ENCODE measurements at places on chromosomes 1 and 21.

DNA sequence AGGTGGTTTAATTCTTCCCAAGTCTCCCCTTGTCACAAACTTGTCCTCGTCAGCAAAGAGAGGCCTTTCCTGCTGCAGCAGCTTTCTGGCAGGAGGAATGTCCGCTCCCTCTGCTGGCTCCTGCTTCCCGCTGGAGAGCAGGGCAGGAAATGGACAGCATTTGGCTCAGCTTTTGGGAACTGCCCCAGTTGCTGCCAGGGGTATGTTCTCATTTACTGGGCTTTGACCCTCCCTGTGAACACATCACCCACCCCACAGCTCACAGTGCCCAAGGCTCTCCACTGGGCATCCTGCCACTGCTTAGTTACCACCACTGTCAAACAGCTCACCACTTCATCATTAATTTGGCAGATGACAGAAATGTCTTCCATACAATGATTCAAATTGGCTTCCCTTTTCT, 75.4 kb downstream of the MRPL37 start:
- H3K4me1 ChIP-seq: no peaks in the 10 kb centered on the region
- no peaks in the 10 kb centered on the region for H3K27me3 ChIP-seq
- DNase-seq: peak; percentile 30
- no peak overlapping the region for H3K27ac ChIP-seq
- peaks cover 5% of the 10 kb centered on the region for H3K36me3 ChIP-seq
- H3K4me3 ChIP-seq: no peak overlapping the region

GRCh38 chr1:111025109-111025508, 61.4 kb upstream of the LRIF1 start:
- H3K4me1 ChIP-seq: peaks cover 5% of the 10 kb centered on the region
- no peaks in the 10 kb centered on the region for H3K36me3 ChIP-seq
- no peak for DNase-seq
- H3K4me3 ChIP-seq: no peak overlapping the region
- no peak overlapping the region for H3K27ac ChIP-seq

DNA sequence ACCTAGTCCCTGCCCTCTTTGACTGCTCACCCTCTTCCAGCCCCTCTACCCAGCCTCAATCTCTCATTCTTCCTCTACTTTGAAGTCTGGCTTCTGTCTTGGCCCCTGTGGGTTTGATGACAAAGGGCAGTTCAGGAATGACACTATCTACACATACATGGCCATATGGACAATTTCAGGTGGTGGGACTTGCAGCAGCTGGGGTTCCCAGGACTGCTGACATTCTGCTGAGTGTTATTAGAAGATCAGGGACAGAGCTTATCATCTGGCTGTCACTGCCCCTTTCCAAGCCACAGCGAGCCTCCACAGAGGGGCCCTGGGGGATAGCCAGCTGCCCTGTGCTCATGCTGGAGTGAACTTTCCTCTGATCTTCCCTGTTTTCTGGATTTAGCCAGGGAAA, 97.4 kb upstream of the IPO9 start:
- no peak for DNase-seq
- H3K36me3 ChIP-seq: peaks cover 16% of the 10 kb centered on the region
- H3K4me1 ChIP-seq: peaks cover 6% of the 10 kb centered on the region
- no peak overlapping the region for H3K27ac ChIP-seq
- no peaks in the 10 kb centered on the region for H3K27me3 ChIP-seq

- no peaks in the 10 kb centered on the region for H3K36me3 ChIP-seq
- DNase-seq: no peak
Measured at GRCh38 chr1:102099916-102100315, 103.2 kb upstream of the OLFM3 start.

- H3K36me3 ChIP-seq: peaks cover 91% of the 10 kb centered on the region
- no peaks in the 10 kb centered on the region for H3K27me3 ChIP-seq
Measured at GRCh38 chr1:182845379-182845778, 6.2 kb downstream of the DHX9 start.

- no peaks in the 10 kb centered on the region for H3K27me3 ChIP-seq
- no peak overlapping the region for H3K4me3 ChIP-seq
- no peaks in the 10 kb centered on the region for H3K4me1 ChIP-seq
- DNase-seq: no peak
- H3K27ac ChIP-seq: no peak overlapping the region
Measured at GRCh38 chr1:95604771-95605170, 370.8 kb downstream of the RWDD3 start.

GRCh38 chr1:241615043-241615974, 24.9 kb downstream of the CHML start:
- peak; percentile 74 for DNase-seq
- peaks cover 24% of the 10 kb centered on the region for H3K36me3 ChIP-seq
- no peaks in the 10 kb centered on the region for H3K27me3 ChIP-seq
- H3K27ac ChIP-seq: peak overlapping the region; percentile 13

DNA sequence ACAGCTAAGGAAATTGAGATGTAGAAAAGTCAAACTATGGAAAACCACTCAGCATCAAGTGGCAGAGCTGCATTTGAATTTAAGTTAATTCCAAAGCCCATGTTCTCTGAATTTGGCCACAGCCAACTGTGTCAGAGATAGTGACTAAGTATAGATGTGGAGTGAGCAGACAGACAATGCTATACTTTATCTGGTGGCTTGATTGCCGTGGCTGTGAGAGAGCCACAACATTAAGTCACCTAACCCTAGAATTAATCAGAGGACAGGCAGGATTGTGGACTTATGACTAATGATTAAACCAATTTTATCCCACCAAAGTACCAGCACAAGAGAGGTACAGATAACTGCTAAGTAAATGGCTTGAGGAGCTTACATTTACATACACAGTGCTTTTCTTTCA, 209.8 kb downstream of the TPR start:
- DNase-seq: no peak
- H3K4me3 ChIP-seq: no peak overlapping the region
- H3K27ac ChIP-seq: no peak overlapping the region
- H3K36me3 ChIP-seq: peaks cover 6% of the 10 kb centered on the region
- no peaks in the 10 kb centered on the region for H3K27me3 ChIP-seq
